Activated naive CD4-positive, alpha-beta T cell (primary cell): ENCODE measurements at places on chromosomes 16 and 17.
A peak's percentile ranks its signal among the peaks of the same experiment; 100 is the strongest.

DNA sequence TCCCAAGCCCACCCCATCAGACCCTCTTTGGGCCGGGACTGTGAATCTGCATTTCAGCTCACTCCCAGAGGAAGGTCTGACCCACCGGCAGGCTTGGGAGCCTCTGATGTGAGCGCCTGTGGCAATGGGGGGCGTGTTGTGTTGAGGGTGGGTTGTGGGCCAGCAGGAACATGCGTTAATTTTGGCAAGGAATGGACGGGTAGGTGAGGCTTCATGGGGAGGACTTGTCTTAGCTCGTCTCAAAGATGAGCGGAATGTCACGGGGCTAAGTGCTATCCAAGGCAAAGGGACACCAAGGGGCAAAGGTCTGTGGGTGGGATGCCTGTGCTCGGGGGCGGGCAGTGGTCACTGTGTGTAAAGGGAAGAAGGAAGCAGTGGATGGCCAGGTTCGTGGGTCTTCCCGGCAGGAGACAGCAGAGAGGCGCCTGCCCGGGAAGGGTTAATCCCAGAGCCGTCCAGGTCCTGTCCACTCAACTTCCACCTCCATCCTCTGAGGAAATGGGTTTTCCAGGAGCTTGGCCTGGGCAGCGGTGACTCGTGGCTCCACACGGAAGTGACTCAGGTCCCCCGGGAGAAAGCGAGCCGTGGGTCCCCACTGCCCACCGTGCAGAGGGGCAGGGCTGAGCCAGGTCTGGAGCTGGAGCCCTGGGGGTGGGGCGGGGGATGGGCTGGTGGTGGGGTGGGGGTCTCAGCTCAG is 17.4 kb downstream of the ADGRG1 start:
- DNase-seq: no peak

- DNase-seq: no peak
Observed at GRCh38 chr16:81401035-81401950, 43.3 kb upstream of the CMIP start.

DNA sequence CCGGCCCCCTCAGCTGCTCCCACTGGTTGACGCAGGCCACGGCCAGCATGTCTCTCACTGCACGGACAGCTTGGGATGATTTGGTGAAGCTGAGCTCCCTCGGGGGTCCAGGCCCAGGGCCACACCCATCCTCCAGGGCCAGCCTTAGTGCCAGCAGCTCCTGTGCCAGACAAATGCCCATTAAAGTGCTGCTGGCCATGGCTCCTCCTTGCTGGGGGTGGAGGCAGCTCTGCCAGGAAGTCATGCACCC is 2.5 kb downstream of the TRIM47 start:
- DNase-seq: no peak

DNA sequence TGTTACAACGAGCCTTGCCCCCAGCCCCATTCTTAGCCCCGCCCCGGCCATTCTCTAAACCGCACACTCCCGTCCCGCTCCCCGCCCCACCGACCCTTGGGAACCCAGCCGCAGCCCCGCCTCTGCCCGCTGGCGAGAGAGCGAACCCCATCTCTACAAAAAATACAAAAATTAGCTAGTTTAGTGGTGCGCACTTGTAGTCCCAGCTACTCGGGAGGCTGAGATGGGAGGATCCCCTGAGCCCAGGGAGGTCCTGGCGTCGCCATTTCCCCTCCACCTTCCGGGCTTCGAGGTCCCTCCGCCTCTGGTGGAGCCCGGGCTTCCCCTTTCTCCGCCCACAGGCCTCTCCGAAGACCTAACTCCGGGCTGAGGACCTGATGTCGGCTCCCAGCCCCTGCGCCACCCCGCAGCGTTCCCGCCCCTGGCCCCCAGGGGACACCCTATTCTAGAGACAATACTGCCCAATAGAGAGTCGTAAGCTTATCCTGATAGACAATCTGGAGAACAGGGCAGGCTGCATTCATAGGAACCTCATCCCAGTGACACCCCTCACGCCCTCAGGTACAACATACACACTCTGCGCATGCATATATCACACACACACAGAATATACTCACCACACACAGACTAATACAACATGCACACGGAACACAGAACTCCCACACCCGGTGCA is 480 bp upstream of the PROCA1 start:
- DNase-seq: peak; percentile 41

DNA sequence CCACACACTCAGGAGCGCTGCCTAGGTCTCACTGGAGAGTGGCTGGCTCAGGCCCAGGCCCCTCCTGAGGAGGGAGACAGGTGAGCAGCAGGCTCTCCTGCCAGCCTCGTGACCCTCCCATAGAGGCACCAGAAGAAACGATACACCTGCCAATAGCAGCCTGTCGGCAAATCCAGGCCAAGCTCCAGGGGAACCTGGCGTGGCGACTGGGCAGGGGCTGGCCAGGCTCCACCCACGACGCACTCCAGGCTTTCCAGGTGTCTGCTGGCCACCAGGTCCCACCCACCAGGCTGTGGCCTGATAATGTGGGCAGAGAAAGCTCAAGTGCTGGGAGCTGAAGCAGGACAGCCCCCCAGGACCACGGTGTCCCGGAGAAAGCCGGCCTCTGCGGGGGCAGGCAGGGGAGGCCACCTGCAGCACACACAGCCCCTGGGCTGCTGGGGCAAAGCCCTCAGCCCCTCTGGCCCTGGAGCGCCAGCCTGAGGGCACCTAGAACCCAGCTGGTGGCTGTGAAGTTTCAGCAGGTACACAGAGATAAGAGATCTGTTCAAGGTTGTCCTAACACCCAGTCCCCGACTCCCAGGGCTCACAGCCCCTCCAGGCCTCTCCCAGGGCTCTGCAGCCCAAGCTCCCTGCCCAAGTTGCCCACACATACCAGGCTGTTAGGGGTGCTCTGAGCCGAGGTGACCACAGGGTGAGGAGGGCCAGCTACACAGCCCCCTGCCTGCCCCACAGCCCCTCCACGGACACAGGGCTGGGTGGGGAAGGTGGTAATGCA is 2.4 kb downstream of the PGAP6 start:
- no peak for DNase-seq

DNA sequence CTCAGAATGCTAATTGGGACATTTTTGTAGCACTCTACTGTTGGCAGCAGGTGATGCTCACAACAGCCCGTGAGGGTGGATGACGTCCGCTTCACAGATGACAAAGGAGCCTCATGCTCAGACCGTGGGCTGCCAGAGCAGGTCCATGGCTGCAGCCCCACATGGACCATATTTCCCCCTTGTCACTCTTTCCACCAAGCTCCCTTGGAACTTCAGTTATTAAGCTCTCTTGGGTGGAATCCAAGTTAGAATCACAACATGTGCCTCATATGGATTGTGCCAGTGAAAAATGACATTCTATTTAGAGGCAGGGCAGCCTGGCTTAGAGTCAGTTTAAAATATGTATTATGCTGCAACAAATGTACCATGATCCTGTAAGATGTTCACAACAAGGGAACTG is 33.2 kb upstream of the STH start:
- DNase-seq: no peak

GRCh38 chr16:31456988-31457360 is 2.3 kb upstream of the ARMC5 start:
- DNase-seq: no peak

DNA sequence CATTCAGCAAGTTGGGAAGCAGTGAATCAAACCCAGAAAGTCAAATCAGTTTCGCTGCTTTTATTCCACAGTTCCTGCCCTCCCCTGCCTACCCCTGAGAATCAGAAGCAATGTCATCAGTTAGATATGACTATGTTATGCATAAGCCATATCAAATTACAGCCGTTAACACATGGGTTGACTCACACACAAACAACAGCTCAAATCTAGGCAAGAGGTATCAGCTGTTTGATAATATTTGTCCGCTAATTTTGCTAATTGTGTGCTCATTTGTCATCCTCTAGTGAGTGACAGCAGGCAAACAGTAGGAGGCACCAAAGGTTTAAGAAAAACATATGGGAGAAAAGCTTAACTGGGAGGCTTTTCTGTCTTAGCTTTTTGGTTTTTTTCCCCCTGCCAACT is 327.4 kb upstream of the CCL2 start:
- DNase-seq: no peak

DNA sequence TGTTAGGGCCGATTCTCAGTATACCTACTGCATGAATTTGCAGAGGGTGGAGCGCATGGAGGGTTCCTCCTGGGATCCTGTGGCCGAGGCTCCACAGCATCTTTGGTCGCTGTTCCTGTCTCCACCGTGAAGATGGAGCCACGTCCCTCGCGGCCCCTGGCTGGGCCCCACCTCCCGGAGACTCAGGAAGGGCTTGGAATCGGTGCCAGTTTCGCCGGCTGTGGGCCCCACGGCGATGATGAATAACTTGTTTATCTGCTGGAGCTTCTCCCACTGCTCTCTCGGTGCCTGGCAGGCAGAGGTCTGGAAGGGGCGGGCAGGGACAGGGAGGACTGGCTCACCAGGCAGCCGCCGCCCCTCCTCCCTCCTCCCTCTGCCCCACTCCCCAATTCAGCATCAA is 8.1 kb downstream of the SLC5A11 start:
- no peak for DNase-seq

GRCh38 chr17:76260220-76260619 is 4.9 kb upstream of the UBALD2 start:
- no peak for DNase-seq

DNA sequence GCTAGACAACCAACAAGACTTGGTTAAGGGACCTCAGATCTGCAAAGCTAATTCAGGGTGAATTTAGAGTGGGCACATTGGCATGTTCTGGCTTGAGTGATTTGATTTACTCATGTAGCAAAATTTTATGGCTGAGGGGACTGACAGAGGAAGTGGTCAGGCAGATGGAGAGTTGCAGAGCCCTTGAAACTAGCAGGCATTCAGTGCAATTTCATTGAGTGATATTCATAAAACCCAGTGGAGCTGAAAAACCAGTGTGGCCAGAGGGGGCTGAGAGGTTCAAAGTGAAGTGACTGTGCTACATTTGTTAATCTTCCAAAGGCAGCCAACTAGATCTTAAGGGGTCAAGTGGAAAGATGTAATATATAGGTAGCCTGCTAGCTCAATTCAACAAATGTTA is 2.2 kb upstream of the TMEM94 start:
- no peak for DNase-seq

DNA sequence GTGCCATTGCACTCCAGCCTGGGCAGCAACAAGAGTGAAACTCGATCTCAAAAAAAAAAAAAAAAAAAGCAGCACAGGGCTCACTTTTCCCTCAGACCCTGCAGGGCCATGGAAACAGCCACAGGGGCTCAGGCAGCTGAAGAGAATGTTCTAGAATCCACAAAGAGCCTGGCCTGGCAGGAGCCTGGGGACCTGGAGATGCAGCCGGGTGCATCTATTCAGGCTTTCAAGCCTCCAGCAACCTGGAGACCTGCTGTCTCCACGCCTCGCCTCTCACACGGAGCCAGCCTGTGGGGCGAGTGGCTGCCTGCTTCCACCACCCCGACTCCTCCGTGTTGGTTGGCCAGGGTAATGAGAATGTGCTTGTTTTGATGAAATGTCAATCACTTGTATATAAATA is 44.0 kb upstream of the MEAK7 start:
- DNase-seq: peak; percentile 15
